ENCODE measurements at places on chromosomes 11 and 22. TPM values are rescaled to one million over a fixed set of nuclear protein-coding genes. Genes with fewer than 3 reads are reported as not detected.

GGT5 gene
- 29.9 TPM for total RNA-seq

DNA sequence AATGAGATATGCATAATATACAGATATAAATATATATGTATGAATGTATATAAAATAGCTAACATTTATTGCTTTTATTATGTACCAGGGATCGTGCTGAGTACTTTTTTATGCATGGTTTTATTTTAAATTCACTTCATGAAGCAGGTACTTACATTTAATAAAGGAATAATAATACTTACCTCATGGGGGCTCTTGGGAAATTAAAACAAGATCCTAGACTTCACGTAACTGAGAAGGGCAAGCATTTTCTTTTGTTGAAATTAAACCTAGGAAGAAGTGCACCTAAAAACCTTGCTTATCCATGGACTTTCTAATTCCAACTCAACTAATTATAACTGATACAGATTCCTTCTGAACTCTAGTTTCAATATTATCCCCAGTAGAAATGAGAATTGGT lies 40.0 kb upstream of the ABTB2 start:
- H3K4me1 ChIP-seq, result peaks cover 9% of the 10 kb centered on the region
- H3K36me3 ChIP-seq, result no peaks in the 10 kb centered on the region
- no peak overlapping the region for H3K4me3 ChIP-seq
- H3K27ac ChIP-seq, result no peak overlapping the region

- no peak overlapping the region for H3K27ac ChIP-seq
- H3K4me1 ChIP-seq, result peaks cover 8% of the 10 kb centered on the region
- no peak overlapping the region for H3K4me3 ChIP-seq
- peak; percentile 34 for DNase-seq
- no peaks in the 10 kb centered on the region for H3K27me3 ChIP-seq
Measured at GRCh38 chr11:16788141-16789062, 50.0 kb downstream of the C11orf58 start.

- DNase-seq, result no peak
- no peaks in the 10 kb centered on the region for H3K4me1 ChIP-seq
- H3K27ac ChIP-seq, result no peak overlapping the region
- no peaks in the 10 kb centered on the region for H3K36me3 ChIP-seq
Measured at GRCh38 chr11:100563541-100564280, 123.4 kb upstream of the ARHGAP42 start.

- no peaks in the 10 kb centered on the region for H3K36me3 ChIP-seq
- no peak overlapping the region for H3K4me3 ChIP-seq
Measured at GRCh38 chr11:95093548-95093947, 3.9 kb downstream of the ENDOD1 start.

All from gastrocnemius medialis (tissue), 4 donors.